ENCODE measurements at places on chromosomes 6 and 20.

- no peak for DNase-seq
Measured at GRCh38 chr20:60576236-60576635, 618.0 kb downstream of the CDH26 start.

DNA sequence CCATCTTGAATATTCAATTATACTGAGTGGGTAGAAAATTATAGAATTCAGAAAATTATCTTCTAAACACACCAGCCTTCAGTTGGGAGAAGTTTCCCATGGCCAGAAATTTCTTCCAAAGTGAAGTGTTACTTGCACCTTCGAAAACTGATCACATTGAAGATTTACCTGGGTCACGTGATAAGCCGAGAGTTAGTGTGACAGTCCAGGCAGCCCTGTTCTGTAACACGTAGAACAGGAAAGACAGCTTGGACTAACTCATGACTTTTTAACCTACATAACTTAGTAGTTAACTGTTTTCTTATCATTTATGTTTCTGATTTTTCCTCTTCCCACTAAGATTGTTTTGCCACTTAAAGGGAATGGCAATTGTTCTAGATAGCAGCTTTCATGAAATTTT lies 118.3 kb upstream of the MTHFD1L start:
- no peak for DNase-seq

DNA sequence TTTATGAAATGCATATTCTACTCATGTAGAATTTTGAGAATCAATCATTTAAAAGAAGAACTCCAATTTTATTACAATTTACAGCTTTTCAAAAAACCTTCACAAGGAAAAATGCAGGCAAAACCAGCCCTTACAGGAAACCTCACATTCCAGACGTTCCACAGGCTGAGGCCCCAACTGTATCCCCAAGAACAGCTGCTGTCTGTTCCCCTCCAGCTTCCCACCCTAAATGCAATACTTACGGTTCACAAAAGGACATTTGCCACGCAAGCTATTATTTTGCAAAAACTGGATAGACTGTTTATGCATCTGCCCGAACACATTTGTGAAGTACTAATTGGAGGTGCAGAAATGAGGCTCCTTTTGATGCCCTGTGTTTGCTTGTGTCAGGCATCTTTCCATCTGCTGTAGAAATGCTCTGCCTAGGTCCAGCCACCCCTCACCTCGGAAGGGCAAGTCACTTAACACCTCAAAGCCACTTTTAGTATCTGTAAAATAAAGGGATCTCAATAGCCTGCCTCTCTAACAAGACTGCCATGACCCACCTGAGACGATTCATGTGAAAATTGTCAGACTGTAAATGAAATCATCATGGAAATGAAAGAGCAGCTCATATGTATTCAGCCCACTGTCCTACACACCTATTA lies 26.5 kb downstream of the PDE10A start:
- no peak for DNase-seq

DNA sequence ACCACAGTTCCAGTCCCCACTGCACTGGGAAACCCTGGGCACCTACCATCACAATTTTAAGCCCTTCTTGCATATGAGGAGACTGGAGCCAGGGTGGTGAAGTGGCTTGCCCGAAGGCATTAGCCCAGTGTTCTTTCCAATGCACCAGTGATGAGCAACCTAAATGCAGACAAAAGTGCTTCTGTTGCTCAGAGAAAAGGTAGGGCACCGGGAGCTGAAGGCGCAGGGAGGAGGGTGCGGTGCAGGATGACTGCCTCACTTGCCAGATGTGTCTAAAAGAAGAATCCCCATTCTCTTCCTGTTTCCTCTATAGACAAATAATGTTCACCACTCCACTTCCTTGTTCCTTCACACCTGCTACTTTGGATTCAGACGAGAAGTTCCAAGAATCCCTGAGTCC lies 86.5 kb downstream of the QRSL1 start:
- DNase-seq: no peak

GRCh38 chr6:7196019-7196402 lies 88.2 kb downstream of the RREB1 start:
- DNase-seq: no peak

GRCh38 chr6:15499125-15499524 lies 163.7 kb downstream of the DTNBP1 start:
- no peak for DNase-seq

- DNase-seq: no peak
Measured at GRCh38 chr6:69111301-69111700, 476.2 kb downstream of the ADGRB3 start.

- DNase-seq: no peak
Measured at GRCh38 chr6:142329486-142330113, 27.8 kb downstream of the ADGRG6 start.

DNA sequence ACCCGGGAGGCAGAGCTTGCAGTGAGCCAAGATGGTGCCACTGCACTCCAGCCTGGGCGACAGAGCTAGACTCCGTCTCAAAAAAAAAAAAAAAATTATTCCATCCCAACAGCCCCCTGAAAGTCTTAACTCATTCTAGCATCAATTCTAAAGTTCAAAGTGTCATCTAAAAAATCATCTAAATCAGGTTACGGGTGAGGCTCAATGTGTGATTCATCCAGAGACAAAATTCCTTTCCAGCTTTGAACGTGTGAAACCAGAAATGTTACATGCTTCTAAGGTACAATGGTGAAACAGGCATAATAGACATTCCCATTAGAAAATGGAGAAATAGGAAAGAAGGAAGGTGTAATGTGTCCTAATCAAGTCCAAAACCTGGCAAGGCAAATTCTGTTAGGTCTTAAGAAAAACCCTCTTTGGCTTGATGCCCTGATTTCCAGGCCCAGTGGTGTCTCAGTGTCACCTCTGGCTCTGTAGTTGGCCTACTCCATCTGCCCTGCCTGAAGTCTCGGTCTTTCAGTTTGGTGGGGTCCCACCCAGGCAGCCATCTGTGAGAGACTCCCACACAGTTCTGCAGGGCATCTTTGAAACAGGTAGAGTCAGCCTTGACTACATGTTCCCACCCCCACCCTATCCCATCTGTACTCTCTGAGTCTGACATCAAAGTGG lies 43.5 kb downstream of the HFE start:
- no peak for DNase-seq

- no peak for DNase-seq
Measured at GRCh38 chr20:36315545-36316351, 9.6 kb downstream of the DLGAP4 start.

GRCh38 chr20:55882910-55883309 lies 122.4 kb downstream of the CBLN4 start:
- DNase-seq: peak; percentile 18

DNA sequence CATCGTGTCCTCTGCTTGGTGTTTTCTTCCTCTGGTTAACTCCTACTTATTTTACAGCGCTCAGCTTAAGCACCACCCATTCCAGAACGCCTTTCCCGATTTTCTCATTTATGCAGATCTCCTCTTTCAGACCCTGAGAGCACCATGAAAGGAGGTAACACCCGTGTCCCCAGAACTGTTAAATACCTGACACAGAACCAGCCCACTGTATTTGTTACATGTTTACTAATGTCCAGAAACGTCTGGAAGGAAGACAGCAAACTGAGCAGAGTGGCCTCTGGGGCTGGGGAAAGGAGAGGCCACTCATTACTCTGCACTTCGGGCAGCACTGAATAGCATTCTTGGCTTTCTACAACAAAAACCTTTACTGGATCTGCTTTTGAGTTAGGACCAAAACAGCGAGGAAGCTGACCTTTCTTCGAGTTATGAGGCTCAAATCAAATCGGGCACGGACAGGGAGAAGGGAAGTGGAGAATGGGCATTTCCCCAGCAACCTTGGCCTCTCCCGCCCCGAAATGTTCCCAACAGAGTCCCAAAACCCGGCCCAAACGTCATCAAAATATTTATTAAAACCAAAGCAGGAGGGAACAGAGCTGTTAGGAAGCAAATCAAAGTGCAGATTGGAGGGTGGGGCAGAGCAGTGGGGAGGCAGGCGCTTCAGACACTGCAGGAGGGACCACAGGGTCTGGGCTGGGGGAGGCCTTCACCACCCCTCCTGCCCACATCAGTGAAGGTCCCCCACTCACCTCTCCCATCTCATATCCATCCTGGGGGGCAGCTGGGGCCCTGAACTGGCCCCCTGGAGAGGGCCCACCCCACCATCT lies 1.1 kb upstream of the NECAB3 start:
- no peak for DNase-seq

DNA sequence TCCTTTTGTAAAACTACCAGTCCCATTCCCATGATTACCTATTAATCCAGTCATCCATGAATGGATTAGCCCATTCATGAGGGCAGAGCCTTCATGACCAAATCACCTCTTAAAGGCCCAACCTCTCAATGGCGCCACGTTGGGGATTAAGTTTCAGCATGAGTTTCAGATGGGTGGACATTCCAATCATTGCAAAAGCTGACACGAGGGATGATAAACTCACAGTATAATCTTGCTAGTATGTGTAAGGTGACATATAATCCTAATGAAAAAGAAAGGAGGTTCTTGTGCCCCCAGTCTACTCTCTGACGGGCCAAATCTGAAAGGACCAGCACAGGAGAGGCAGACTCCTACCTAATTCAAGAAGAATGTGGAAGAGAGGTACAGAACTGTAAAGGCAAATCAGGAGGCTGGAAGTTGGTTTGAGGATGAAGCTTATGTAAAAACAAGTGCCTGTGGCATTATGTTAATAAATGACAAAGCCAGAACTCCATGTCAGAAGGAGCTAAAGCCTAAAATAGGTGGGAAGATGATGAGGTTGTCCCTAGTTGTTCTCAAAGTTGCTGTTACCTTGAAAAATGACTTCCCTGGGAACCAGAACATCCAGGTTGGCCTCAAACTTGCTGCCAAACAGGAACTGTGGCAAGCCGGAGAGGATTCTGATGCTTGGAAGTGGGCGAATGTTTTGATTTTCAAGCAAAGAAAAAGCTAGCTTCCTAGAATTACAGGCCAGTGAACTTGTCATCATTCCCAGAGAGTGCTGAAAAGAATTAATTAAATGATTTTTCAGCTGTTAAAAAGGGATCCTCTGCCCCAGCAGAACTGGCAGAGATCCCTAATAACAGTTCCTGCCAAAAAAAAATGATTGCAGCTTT lies 106.5 kb upstream of the TIAM2 start:
- DNase-seq: no peak

GRCh38 chr20:25280051-25280573 lies 32.2 kb downstream of the PYGB start:
- no peak for DNase-seq

- no peak for DNase-seq
Measured at GRCh38 chr20:10490706-10491105, 55.6 kb downstream of the SLX4IP start.

- no peak for DNase-seq
Measured at GRCh38 chr6:35710241-35710847, 21.6 kb upstream of the FKBP5 start.

GRCh38 chr6:83884523-83884922 lies 25.0 kb downstream of the CYB5R4 start:
- DNase-seq: peak; percentile 4

- DNase-seq: peak; percentile 67
Measured at GRCh38 chr6:123804014-123804786, 535 bp downstream of the NKAIN2 start.

DNA sequence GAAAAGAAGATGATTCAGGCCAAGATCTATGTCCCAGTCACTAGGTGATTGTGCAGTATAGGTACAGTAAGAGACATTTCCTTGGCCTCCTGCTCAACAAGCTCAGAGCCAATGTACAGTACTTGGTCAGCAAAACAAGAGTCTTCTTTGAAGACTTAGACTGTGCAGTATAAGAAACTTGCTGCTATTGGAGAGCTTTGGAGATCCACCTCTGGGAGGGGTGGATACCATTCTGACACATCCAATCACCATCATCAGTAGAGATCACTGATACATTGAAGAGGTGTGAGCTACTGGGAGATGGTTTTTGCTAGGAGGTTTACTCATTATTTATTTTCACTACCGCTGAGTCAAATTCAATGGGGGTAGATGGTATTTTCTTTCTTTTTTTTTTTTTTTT lies 77.5 kb downstream of the UST start:
- DNase-seq: no peak

- DNase-seq: no peak
Measured at GRCh38 chr6:3643921-3644738, 107.4 kb downstream of the PXDC1 start.
